Activated CD8-positive, alpha-beta T cell treated with anti-CD3 and anti-CD28 coated beads, Interleukin-2, amount 10 ng/mL, durations not matched to agents 7 days and 5 days (primary cell): ENCODE measurements at places on chromosomes 2 and 18.
A peak's percentile ranks its signal among the peaks of the same experiment; 100 is the strongest.

GRCh38 chr2:29066271-29066860 is 8.0 kb downstream of the PCARE start:
- DNase-seq, result no peak

DNA sequence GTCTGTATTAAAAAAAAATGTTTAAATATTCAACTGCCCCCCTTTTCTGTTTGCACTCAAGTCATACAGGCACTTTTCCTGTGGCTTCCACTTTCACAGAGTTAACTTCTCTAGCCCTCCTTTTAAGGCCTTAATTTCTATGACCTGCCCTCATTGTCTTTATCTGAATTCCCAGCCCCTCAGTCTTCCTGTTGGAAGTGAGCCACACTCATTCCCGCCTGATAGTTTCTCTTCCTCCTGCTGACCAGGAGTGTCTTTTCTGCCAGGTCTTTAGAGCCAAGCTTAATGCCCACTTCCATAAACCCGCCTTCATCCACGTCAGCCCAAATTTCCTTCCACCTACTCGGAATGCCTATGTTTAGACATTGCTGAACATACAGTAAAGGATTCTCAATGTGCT is 10.5 kb downstream of the COPS8 start:
- DNase-seq, result no peak

DNA sequence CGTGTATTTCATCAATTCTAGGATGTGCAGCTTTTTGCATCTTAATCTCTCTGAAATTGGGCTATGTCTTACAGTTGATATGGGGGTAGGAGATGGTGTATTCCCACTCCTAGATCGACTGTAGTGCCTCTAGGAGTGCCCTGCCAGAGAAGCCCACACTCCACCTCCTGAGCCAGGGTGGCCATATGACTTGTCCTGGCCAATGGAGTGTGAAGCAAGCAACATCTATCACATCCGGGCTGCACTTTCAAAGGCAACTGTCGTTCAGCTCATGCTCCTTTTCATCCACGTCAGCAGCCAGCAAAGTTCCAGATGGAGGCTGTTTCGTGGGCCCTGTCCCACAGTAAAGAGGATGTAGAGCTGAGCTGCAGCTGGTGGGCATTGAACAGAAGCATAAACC is 149.4 kb upstream of the SLC1A4 start:
- peak; percentile 46 for DNase-seq

DNA sequence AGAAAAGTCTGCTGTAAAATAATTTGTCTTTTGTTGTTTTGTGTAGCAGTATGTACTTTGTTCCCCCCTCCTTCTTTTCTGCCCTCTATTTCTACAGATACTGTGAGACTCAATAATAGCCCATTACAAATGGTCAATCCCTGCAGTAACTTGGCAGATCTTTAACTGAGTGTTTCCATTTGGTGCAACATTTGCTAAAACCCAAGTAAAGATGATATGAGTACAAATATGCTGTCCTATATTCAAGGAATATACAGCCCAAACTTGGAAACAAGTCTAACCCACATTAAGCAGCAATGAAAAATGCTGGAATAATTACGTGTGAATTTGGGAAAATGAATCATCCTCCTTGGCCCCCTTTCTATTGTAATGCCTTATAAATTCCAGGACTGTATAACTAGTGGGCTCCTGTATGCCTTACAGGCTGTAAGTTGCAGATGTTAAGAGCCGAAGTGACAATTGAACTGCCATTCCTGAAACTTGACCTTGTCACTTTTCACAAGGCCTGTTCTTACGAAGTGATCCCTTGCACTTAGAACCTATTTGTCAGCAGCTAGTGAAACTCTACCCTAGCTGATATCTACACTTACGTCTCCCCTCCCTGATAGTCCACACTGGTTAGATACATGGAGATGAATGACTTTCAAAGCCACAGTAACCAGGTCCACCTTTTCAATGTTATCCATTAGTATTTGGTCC is 104.9 kb downstream of the IRS1 start:
- DNase-seq, result no peak

- no peak for DNase-seq
These were observed 5.2 kb upstream of the ARHGAP28 start for GRCh38 chr18:6724331-6724730.
